Psoas muscle (tissue), 8 donors: ENCODE measurements at places on chromosomes 16 and 17. TPM values are rescaled to one million over a fixed set of nuclear protein-coding genes. Genes with fewer than 3 reads are reported as not detected.
A peak's percentile ranks its signal among the peaks of the same experiment; 100 is the strongest.

DNA sequence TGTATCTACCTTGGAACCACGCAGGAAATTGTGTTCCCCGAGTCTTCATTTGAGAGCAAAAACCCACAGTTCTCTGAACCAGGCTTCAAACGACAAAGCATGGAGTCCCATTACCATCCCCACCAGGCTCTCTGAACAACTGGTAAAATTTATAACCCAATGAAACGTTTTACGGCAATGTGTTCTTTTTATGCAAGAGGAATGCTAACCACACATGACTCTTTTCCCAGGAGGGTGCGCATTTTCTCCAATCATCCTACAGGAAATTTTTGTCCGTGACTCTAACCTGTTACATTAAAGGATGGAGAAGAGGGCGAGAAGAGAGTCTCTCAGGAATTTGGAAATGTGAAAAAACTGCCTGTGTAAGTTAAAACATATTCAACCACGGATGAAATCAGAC is 17.8 kb downstream of the STX8 start:
- H3K27me3 ChIP-seq, result no peaks in the 10 kb centered on the region
- DNase-seq, result no peak
- no peak overlapping the region for H3K27ac ChIP-seq
- no peak overlapping the region for H3K4me3 ChIP-seq

Gene ARL17B
- 3.8 TPM for polyA plus RNA-seq

DNA sequence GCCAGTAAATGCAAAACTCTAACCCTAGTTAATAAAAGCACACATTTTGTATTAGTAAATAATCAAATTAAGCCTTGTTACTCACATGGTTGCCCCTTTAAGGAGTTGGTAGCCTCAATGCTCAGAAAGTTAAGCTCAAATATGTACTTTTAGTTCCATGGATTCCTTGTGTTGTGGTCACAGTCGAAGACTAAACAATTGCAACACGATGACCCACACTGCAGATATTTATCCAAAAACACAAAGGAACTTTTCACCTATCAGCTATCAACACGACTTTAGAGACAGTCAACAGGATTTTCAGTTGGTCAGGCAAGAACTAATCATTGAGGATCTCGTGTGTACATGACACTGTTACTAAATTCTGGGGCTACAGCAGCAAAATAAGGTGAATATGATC is 47.4 kb upstream of the NUDT7 start:
- DNase-seq, result no peak
- no peaks in the 10 kb centered on the region for H3K36me3 ChIP-seq
- no peaks in the 10 kb centered on the region for H3K4me1 ChIP-seq
- no peak overlapping the region for H3K27ac ChIP-seq
- H3K27me3 ChIP-seq, result peaks cover 2% of the 10 kb centered on the region
- no peak overlapping the region for H3K4me3 ChIP-seq

GRCh38 chr16:54346041-54346440 is 59.5 kb upstream of the IRX3 start:
- DNase-seq, result no peak
- no peaks in the 10 kb centered on the region for H3K36me3 ChIP-seq
- H3K27ac ChIP-seq, result no peak overlapping the region
- no peaks in the 10 kb centered on the region for H3K4me1 ChIP-seq
- H3K27me3 ChIP-seq, result no peaks in the 10 kb centered on the region

DNA sequence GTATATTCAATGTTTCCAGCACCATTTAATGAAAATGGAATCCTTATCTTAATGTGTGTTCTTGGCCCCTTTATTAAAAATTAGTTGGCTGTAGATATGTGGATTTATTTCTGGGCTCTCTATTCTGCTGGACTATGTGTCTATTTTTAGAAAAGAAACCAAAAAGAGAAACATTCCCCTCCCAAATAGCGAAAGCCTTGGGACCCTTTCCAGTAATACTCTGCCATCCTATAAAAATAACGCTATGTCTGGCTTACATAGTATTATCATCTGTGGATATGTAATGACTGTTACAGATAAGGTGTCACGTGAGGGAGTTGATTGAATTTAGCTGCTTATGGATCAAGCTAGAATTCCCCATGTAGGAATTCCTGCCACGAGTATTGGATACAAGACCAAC is 279.3 kb upstream of the KIF2B start:
- no peaks in the 10 kb centered on the region for H3K4me1 ChIP-seq
- no peak overlapping the region for H3K27ac ChIP-seq
- no peaks in the 10 kb centered on the region for H3K27me3 ChIP-seq
- no peaks in the 10 kb centered on the region for H3K36me3 ChIP-seq
- DNase-seq, result no peak
- no peak overlapping the region for H3K4me3 ChIP-seq

- no peaks in the 10 kb centered on the region for H3K27me3 ChIP-seq
- H3K4me1 ChIP-seq, result peaks cover 4% of the 10 kb centered on the region
- H3K36me3 ChIP-seq, result no peaks in the 10 kb centered on the region
- H3K4me3 ChIP-seq, result no peak overlapping the region
Measured at GRCh38 chr17:57645950-57646665, 99.0 kb downstream of the CCDC182 start.

- DNase-seq, result no peak
- no peak overlapping the region for H3K27ac ChIP-seq
- H3K4me3 ChIP-seq, result no peak overlapping the region
- H3K4me1 ChIP-seq, result no peaks in the 10 kb centered on the region
- H3K36me3 ChIP-seq, result no peaks in the 10 kb centered on the region
Measured at GRCh38 chr16:68676113-68676860, 31.2 kb downstream of the CDH3 start.

- no peak overlapping the region for H3K4me3 ChIP-seq
- no peaks in the 10 kb centered on the region for H3K27me3 ChIP-seq
- no peaks in the 10 kb centered on the region for H3K4me1 ChIP-seq
- H3K36me3 ChIP-seq, result no peaks in the 10 kb centered on the region
- no peak overlapping the region for H3K27ac ChIP-seq
- DNase-seq, result no peak
Measured at GRCh38 chr16:72428681-72429376, 256.9 kb upstream of the PMFBP1 start.

DNA sequence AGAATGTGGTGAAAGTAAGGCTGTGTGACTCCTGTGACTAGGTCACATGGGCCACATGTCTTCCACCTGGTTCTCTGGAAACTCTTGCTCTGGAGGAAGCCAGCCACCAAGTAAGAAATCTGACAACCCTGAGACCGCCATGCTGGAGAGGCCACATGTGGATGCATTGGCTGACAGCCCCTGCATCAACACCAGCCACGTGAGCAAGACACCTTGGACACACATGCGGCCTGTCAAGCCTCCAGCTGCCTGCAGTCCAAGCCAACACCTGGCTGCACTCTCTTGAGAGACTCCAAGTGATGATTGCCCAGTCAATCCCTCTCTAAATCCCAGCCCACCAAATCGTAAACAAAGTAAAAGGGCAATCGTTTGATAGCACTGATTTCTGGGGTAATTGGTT is 112.6 kb downstream of the FOXL1 start:
- H3K4me1 ChIP-seq, result no peaks in the 10 kb centered on the region
- DNase-seq, result no peak
- no peaks in the 10 kb centered on the region for H3K27me3 ChIP-seq
- no peaks in the 10 kb centered on the region for H3K36me3 ChIP-seq
- H3K27ac ChIP-seq, result no peak overlapping the region

DNA sequence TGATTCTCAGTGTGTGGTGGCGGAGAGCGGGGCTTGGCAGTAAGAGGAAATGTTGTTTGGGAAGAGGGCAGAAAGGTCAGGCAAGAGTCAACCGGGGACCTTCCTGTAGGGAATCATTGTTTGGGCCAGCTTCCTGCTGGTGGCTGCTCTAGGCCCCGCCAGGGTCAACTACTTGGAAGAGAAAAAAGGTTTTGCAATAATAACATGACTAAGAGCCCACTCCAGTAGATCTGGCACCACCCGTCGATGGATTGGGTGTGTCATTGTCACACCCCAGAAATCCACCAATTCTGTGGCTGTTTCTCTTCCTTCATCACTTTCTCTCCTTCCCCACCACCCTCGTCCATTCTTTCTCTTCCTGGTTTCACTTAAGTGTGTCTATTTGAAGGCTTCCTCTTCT is 4.2 kb upstream of the KRT24 start:
- DNase-seq, result peak; percentile 69
- H3K4me3 ChIP-seq, result no peak overlapping the region
- no peaks in the 10 kb centered on the region for H3K36me3 ChIP-seq
- H3K27ac ChIP-seq, result no peak overlapping the region
- H3K27me3 ChIP-seq, result no peaks in the 10 kb centered on the region

- no peak for DNase-seq
- peaks cover 47% of the 10 kb centered on the region for H3K36me3 ChIP-seq
- H3K27me3 ChIP-seq, result no peaks in the 10 kb centered on the region
- H3K27ac ChIP-seq, result no peak overlapping the region
Measured at GRCh38 chr16:11064202-11064540, 119.8 kb downstream of the CLEC16A start.

DNA sequence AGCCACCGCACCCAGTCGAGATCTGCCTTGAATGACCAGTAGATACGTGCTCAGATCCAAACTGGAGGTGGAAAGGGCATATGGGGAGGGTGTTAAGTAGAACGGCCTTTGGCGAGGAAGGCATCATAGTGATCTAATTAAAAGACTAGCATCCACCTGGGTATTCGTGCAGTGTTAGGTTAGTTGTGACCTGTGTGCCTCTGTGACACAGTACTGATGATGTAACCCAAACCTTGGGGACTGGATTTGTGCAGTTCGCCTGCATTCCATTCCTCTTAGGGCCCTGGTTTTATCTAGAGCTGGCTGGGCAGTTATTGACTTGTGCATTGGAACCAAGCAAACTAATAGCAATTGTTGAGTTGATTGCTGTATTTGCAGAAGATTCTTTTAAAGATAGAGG is 47.9 kb downstream of the SNX29 start:
- H3K4me1 ChIP-seq, result no peaks in the 10 kb centered on the region
- no peak overlapping the region for H3K27ac ChIP-seq
- H3K36me3 ChIP-seq, result no peaks in the 10 kb centered on the region
- no peaks in the 10 kb centered on the region for H3K27me3 ChIP-seq

DNA sequence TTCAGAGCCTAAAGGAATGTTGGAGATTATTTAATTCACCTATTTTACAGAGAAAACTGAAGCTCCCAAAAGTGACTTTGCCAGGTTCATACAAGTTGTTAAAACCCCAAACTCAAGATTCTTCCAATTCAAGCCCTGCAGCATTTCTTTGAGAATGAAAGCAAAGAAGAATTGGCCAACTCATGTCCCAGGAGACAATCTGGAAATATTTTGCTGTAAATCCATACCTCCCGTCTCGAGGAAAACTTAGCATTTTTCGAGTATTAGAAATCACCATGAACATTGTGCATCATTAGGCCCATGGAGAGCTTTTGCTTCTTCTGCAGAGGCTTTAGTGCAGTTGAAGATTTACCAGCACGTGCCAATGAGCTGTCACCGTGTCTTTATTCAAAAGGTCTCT is 176.4 kb upstream of the KCNJ16 start:
- H3K4me3 ChIP-seq, result no peak overlapping the region
- no peaks in the 10 kb centered on the region for H3K27me3 ChIP-seq
- no peak for DNase-seq
- H3K36me3 ChIP-seq, result no peaks in the 10 kb centered on the region

- H3K4me1 ChIP-seq, result peaks cover 22% of the 10 kb centered on the region
- peaks cover 6% of the 10 kb centered on the region for H3K36me3 ChIP-seq
- peak; percentile 46 for DNase-seq
- no peak overlapping the region for H3K27ac ChIP-seq
Measured at GRCh38 chr17:75152922-75153779, 1.2 kb downstream of the JPT1 start.

DNA sequence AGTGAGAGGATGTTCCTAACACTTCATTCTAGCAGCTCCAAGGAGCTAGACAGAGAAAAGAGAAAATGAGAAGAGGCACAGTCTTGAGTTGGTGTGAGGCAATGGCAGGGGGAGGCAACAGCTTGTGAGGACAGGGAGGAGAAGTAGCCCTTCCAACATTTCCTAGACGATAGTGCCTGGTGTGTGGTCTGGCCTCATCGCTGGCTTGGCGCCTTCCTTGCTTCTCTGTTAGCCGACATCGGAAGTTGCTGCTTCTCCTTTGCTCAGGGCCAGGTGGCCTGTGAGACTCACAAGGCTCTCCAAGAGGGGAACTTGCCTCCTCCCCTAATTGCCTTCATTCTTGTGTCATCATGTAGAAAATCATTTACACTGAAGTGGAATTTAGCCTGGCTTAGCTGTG is 208.7 kb downstream of the MAP2K4 start:
- no peaks in the 10 kb centered on the region for H3K36me3 ChIP-seq
- no peak overlapping the region for H3K4me3 ChIP-seq
- no peaks in the 10 kb centered on the region for H3K4me1 ChIP-seq
- no peak for DNase-seq
- H3K27me3 ChIP-seq, result no peaks in the 10 kb centered on the region

DNA sequence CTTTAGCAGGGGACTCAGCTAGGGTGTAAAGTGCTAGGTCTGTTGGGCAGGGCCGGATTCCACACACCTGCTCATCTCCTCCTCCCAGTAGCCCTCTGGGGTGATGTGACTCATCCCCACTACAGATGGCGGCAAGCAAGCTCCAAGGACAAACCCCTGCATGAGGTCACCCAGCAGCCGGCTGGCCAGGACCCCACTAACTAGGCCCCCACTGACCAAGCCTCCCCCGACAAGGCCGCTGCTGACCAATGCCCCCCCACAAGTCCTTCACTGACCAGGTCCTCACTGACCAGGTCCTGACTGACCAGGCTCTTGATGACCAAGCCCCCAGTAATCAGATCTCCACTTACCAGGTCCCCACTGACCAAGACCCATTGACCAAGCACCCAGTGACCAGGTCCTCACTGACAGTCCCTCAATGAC is 36.7 kb downstream of the TNFRSF13B start:
- peaks cover 3% of the 10 kb centered on the region for H3K27me3 ChIP-seq
- no peaks in the 10 kb centered on the region for H3K36me3 ChIP-seq
- no peak for DNase-seq
- no peak overlapping the region for H3K27ac ChIP-seq
- no peaks in the 10 kb centered on the region for H3K4me1 ChIP-seq

GRCh38 chr16:59973966-59974365 is 1239.8 kb upstream of the GOT2 start:
- no peak overlapping the region for H3K4me3 ChIP-seq
- DNase-seq, result no peak
- no peaks in the 10 kb centered on the region for H3K27me3 ChIP-seq
- H3K4me1 ChIP-seq, result no peaks in the 10 kb centered on the region

GRCh38 chr16:69741519-69741918 is 13.2 kb downstream of the NOB1 start:
- no peak for DNase-seq
- no peak overlapping the region for H3K27ac ChIP-seq
- H3K27me3 ChIP-seq, result no peaks in the 10 kb centered on the region
- no peak overlapping the region for H3K4me3 ChIP-seq
- peaks cover 2% of the 10 kb centered on the region for H3K36me3 ChIP-seq

Gene HELZ
- polyA plus RNA-seq, result 1.8 TPM

- no peak overlapping the region for H3K27ac ChIP-seq
- no peaks in the 10 kb centered on the region for H3K4me1 ChIP-seq
- H3K4me3 ChIP-seq, result no peak overlapping the region
- no peak for DNase-seq
Measured at GRCh38 chr16:9075299-9076071, 16.0 kb upstream of the HAPSTR1 start.

DNA sequence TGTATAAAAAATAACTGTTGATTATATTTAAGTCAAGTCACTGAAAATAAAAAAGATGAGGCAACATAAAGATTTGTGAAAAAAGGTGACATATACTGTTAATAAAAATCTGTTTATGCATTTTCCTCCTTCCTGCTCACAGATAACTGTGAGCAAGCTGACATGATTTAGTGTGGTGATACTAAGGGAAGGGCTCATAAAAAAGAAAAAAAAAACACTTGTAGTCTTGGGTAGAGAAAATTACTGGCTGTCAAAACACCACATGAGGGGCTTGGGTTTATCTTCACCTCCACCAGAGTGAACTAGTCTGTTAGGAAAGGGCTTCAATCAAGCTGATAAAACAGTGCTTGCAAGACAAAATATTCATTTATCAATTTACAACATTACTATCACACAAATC is 247.6 kb downstream of the CNTNAP4 start:
- DNase-seq, result no peak
- H3K4me1 ChIP-seq, result no peaks in the 10 kb centered on the region
- H3K27me3 ChIP-seq, result no peaks in the 10 kb centered on the region
- H3K4me3 ChIP-seq, result no peak overlapping the region
- H3K36me3 ChIP-seq, result no peaks in the 10 kb centered on the region
- no peak overlapping the region for H3K27ac ChIP-seq
